ENCODE measurements at places on chromosomes 5 and 9.

GRCh38 chr5:179870403-179870903 is 11.8 kb upstream of the MRNIP start:
- no peak for DNase-seq

DNA sequence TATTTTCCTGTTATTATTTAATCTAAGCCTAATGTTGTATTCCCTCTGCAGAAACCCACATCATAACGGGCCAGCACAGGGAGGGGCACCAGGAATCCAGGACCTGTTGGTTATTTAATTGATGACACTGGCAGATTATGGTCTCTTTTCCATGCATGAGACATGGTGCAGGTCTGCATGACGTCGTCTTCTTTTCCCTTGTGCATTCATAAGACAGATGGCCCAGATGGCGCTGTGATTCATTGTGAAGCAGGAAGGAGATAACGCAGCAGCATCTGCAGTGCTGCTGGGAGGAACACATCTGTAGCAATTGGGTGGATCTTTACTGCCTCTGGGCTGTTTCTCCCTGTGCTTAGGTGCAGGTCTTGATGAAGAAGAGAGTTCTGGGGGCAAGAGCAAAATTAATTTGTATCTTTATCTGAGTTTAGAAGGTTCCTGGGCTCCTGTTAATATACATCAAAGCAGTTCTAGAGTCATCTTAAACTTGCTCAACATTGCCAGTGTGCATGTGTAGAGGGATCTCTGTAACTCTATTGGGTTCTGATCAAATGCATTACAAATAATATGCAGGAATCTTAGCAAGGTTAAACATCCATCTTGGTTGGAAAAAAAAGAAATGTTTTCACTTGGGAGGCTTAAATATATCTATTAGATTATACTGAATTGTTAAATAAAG is 176.1 kb downstream of the PCSK1 start:
- DNase-seq, result no peak

- no peak for DNase-seq
Observed at GRCh38 chr5:60835554-60835953, 8.5 kb downstream of the ELOVL7 start.

DNA sequence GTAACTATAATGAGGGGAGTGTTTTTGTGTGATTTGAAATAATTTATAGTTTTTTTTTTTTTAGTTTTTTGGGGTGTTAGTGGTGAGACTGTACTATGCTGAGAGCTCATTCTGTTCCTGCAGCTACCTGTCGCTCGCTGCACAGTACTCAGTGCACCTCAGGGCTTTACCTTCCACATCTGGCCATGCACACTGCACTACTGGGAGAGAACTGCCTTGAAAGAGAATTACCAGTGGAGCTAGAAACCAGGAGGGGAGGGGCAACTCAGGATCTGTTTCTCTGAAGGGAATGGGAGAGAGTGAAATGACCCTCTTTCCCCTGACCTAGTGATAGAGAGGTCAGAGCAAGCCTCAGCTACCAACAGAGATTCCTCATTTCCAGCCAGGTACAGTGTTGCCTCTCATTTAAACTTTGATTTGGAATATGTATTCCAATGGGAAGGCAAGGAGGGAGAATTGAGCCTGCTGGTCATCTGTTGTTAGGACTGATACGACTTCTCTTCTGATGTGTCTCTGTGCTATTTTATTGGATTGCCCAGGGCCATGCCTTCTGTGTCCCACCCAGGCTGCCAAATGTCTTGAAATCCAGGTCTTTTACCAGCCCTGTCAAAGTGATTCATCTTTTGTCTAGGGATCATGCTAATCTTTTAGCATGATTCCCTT is 8.9 kb downstream of the ATG10 start:
- no peak for DNase-seq

DNA sequence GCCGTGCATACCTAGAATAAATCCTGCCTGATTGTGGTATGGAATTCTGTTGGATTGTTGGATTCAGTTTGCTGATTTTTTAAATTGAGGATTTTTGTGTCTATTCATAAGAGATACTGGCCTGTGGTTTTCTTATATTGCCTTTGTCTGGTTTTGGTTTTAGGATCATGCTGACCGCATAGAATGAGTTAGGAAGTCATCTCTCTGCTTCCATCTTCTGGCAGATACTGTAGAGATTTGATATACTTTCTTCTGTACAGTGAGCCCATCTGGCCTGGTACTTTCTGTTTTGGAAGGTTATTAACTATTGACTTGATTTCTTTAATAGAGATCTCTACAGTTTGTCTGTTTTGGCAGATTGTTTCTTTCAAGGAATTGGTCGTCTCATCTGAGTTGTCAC is 14.7 kb downstream of the CEP72 start:
- DNase-seq, result no peak

- no peak for DNase-seq
Observed at GRCh38 chr9:38345851-38346755, 46.4 kb upstream of the ALDH1B1 start.
